NCI-H510A (cell line): ENCODE measurements at places on chromosomes 11 and 22.
A peak's percentile ranks its signal among the peaks of the same experiment; 100 is the strongest.

DNA sequence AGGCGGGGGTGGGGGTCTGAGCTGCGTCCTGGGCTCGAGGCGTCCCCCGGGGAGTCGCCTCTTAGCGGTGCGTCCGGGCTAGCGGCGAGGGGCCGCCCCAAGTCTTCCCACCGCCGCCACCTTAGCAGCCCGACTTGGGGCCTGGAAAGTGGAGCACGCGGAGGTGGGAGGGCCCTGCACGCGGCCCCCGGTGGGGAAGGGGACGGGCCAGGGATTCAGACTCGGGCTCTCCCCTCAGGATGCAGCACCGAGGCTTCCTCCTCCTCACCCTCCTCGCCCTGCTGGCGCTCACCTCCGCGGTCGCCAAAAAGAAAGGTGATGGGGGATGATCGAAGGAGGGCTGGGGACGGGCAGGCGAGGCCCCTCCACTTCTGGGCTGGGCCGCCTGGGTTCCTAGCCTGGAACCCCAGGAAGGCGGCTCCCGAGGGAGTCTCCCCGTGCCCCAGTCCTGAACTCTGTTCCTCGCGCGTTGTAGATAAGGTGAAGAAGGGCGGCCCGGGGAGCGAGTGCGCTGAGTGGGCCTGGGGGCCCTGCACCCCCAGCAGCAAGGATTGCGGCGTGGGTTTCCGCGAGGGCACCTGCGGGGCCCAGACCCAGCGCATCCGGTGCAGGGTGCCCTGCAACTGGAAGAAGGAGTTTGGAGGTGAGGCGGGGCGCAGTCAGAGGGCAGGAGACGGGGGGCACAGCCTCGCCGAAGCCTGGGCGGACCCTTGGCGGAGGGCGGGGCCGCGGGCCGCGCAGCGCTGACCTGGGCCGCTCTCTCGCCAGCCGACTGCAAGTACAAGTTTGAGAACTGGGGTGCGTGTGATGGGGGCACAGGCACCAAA, 563 bp downstream of the MDK start:
- DNase-seq, result no peak

GRCh38 chr11:32809313-32809712, 14.9 kb upstream of the CCDC73 start:
- peak; percentile 3 for DNase-seq

DNA sequence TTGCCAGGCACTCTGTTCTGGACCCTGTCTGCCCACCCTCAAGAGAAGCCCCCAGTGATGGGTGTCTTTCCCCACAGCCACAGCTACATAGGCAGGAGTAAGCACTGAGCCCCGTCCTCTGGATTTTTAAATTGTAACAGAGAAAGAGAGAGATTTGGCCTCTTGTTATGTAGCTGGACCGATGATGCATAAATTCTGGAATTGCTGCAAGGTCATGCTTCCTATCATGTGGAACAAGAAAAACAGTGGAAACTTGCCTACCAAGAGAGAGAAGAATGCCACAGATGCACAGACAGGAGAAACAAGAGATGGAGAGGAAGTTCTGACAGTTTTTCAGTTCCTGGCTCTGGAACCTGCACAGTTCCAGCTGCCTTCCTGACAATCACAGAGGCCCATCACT, 150.2 kb downstream of the ETS1 start:
- no peak for DNase-seq

- no peak for DNase-seq
Observed at GRCh38 chr11:23778971-23779370, 717.9 kb upstream of the LUZP2 start.

DNA sequence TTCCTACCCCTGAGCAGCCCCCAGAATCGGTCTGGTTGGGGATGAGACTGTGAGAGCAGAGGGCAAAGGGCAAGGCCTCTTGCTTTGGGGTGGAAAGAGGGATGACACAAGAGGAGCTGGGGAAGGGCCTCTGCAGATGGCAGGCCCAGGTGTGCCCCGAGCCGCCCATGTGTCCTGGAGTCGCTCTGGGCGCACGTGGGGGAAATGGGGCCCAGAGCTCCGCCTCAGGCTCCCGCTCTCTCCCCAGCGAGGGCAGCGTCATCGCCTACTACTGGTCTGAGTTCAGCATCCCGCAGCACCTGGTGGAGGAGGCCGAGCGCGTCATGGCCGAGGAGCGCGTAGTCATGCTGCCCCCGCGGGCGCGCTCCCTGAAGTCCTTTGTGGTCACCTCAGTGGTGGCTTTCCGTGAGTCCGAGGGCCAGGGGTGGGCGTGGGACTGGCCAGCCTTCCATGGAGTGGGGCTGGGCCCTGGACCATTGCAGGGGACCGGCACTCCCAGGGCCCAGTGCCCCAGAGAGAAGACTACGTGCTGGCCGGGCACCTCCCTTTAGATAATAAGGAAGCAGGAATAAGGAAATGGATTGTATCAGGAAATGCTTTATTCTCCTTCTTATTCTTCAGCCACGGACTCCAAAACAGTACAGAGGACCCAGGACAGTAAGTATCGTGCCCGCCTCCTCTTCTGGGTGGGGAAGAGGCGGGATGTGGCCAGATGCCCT, 30.1 kb downstream of the ST14 start:
- DNase-seq, result no peak
